ENCODE measurements at places on chromosomes 2 and 18.

DNA sequence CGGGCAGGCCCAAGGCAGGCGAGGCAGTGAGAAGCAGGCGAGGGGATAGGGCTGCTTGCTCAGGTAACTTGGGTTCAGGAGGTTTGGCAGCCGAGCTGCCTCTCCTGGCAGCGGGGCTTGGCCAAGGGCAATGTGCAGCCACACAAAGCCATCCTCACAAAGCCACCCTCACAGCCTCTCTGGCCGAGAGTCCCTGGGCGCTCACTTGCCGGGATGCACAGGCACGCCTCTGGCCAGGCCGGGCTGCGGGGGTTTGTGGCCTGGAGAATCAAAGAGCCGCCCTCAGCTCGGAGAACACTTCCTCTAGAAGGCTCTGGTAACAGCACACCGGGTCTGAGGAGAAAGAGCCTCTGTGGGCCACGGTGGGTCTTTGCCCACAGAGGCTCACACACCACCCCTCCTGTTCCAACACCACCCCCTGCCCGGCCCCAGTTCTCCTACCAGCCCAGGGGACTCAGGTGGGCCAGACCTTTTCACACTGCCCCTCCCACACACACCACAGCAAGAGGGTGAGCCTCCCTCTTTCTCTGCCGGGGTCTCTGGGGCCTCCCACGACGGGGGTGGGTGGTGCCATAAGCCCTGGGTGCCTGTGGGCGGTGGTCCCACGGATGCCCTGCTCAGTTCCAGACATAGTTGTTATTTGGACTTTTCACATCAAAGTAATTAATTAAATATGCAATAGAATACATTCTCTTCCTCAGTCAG, 186.9 kb downstream of the ZFP36L2 start:
- DNase-seq, result no peak

- DNase-seq, result peak; percentile 27
Observed at GRCh38 chr2:48694149-48694548, 61.4 kb downstream of the LHCGR start.

DNA sequence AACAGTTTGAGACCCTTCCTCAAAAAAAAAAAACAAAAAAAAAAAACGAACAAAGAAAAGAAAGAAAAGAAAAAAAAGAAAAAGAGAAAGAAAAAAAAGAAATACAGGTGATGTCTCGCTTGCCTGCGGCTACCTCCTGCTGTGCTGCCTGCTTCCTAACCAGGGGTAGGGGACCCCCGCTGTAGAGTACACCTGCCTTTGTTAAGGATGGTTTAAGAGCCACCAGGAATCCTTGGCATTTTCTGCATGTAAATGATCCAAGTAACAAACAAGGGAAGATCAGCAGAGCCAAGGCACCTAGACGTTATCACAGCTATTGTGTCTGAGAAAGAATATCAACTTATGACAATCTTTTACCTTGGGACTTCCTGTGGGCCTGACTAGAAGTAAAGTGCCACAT, 856.8 kb upstream of the GCFC2 start:
- no peak for DNase-seq

- DNase-seq, result no peak
Observed at GRCh38 chr2:234355021-234355720, 141.7 kb downstream of the ARL4C start.

DNA sequence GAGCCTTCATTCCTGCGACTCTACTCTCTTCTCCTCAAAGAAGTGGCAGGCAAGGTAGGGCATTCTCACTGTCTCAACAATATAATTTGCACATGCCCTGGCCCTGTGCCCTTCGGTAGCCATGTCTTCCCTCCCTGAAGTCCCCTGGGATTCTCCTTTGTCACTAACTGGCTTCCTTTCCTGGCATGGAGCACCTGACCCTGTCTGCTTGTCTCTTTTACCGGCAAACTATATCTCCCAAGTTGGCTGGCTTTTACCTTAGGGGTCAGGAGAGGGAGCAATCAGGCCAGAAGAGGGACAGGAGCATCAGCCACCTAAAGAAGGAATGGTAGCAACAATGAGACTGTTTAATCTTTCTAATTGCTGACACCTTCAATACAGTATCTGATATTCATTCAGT, 51.9 kb upstream of the RMDN2 start:
- no peak for DNase-seq

DNA sequence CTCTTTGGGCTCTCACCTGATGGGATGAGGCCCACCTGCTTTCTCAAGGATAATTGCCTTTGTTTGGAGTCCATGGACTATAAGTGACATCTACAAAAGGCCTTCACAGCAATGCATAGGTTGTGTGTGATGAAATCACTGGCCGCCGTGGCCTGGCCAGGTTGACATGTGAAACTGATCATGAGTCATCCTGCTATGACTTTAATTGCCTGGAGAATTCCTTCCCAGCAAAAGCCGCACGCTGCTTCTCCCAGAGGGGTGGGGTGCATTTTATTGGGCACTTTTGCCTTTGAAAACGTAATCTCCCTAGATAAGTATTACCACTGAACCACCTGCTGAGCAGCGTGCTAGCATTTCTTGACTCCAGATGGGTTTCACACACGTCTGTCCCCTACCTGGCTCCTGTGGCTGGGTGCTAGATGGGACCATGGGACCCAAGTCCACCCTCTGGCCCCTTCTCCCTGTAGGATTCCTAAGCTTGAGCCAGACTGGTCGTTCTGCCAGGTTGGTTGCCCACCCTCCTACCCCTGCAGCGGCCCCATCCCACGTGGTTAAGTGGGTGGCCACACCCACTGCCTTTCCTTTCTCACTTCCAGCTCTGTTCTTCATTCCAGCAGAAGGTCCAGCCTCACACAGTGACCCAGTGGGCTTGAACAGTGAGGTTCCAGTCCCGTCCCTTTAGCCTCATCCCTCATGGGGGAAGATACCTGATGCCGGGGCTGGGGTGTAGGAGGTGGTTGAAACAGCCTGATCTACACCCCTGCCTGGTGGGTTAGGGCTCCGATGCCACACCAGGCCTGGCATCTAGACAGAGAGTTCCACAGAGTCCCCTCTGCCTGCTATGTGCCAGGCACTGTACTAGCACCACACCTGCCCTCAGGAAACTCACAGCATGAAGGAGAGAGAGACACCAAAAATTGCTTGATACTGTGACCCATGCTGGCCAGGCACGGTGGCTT, 89.6 kb downstream of the GBX2 start:
- peak; percentile 71 for DNase-seq

- no peak for DNase-seq
Observed at GRCh38 chr2:150168595-150169236, 318.8 kb downstream of the RND3 start.

DNA sequence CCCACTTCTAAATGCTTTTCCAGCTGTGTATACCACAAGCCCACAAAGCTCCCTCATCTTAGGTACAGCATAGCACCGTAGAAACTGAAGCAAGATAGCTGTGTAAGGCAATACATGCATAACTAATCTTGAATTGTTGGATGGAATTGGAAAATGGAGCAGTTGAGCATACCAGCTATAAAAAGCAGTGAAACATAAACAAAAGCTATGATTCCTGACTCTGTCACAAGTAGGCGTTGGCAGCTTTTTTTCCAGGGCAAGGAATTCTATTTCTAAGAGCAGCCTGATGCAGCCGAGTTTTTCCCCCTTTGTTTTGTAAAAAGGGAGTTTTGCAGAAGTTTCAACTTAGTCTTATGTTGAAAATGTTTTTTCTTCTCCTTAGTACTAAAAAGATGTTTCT, 32.4 kb downstream of the MOGAT1 start:
- DNase-seq, result no peak

GRCh38 chr2:226383461-226383860, 416.2 kb downstream of the IRS1 start:
- DNase-seq, result no peak

DNA sequence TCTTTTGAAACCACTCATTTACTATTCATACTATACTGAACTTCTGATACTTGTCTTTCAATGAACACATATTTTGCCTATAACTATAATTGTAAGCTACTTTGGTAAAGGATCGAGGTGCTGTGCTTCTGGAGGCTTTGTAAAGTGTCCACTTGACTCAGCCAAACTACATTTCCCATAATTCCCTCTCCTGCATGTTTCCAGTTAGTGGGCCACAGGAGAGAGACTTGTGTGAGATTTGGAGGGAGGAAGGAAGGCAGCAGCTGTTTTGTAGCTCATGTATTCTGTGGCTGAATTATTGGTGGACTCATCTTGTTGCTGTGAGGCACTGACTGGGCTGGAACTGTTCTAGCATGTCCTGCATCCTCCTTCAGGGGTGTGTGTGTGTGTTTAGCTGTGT, 328.8 kb downstream of the ARL6IP6 start:
- DNase-seq, result no peak

DNA sequence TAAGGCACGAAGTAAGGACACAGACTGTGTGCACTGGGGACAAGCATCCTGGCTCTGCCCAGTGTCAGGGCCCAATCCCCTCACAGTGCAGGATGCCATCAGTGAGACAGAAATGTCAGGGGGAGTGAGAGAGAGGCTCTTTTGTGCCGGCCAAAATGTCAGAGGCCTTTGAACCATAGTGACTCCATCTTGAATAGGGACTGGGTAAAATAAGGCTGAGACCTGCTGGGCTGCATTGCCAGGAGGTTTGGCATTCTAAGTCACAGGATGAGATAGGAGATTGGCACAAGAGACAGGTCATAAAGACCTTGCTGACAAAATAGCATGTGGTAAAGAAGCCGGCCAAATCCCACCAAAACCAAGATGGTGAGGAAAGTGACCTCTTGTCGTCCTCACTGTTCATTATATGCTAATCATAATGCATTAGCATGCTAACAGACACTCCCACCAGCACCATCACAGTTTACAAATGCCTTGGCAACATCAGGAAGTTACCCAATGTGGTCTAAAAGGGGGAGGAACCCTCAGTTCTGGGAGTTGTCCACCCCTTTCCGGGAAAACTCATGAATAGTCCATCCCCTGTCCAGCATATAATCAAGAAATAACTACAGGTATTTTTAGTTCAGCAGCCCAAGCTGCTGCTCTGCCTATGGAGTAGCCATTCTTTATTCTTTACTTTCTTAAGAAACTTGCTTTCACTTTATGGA, 337.4 kb downstream of the LPIN1 start:
- no peak for DNase-seq

GRCh38 chr2:174145827-174146226, 102.5 kb downstream of the OLA1 start:
- DNase-seq, result peak; percentile 25

DNA sequence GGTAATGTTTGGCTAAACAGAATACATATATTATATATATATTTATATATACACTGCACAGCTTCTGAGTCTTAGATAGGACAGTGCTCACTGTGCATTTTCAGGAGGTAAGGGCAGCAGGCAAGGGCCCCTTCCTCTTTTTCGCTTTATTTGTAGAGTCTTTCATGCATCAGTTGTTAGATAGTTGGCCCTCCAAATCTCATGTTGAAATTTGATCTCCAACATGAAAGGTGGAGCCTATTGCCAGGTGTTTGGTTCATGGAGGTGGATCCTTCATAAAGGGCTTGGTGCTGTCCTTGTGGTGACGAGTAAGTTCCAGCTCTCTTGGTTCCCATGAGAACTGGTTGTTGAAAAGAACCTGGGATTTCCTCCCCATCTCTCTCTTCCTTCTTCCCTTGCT, 48.1 kb downstream of the TSN start:
- no peak for DNase-seq

DNA sequence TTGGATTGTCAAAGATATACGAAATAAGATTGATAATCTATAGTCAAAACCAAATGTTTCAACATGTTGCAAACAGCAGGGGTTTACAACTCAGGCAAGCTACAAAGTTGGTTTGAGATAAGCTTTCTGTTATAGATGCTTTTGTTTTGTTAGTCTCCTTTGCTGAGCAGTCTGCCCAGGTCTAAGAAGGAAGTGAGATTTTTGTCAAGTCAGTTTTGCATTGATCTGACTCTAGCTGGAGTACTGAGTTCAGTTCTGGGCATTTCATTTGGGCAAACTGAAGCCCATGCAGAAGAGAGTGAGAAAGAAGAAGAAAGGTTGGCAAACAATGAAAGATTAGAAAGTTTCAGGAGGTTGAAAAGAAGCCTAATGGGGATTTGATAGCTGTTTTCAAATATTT, 983.0 kb upstream of the SLC39A10 start:
- no peak for DNase-seq

DNA sequence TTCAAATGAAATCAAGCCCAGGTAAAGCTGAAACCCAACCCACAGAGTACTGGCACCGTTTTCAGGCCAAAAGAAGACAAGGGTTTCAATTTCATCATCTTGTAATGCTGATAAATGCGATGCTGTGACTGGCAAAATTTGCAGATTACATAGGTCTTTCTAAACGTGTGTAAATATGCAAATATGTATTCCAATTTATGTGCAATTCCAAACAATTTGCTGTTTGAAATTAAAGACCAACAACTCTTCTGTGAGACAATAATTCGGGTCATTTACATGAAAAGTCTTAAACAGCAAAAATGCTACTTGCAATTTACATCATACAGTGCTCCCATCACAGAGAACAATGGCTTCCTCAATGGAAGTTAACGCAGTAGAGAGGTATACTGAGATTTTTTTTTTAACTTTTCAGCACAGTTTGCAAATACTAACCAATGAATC, 2.8 kb upstream of the ZNF532 start:
- DNase-seq, result no peak

DNA sequence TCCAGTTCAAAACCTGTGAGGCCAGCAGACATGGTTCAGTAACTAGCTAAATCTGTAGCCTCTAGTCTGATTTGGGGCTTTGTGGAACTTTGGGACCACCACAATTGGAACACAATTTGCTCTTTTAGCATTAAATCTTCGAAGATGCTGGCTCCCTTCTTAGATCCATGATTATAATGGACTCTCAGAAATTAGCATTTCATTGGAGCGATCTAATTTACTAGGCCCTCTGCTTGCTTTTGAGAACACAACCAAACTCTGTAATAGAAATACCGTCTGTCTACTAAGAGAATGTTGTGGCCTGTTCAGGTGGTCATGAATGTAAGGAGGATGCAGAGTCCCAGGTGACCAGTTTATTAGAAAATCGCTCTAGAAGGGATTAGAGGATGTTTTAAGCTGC, 70.2 kb upstream of the LYPD6B start:
- no peak for DNase-seq

- no peak for DNase-seq
Observed at GRCh38 chr2:225597911-225598310, 198.4 kb downstream of the NYAP2 start.

DNA sequence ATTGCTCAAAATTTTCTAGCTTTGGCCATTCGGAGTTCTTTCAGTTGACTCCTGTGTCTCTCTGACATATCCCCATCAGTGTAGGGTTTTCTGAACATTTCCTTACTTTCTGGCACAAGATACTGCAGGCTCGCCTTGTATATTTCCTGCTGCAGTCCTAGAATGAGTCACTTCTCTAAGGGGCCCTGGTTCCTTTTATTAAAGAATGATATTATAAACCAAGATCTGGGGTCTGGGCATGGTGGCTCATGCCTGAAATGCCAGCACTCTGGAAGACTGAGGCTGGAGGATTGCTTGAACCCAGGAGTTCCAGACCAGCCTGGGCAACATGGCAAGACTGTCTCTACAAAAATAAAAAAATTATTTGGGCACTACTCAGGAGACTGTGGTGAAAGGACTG, 3.0 kb upstream of the RPL37A start:
- DNase-seq, result no peak

DNA sequence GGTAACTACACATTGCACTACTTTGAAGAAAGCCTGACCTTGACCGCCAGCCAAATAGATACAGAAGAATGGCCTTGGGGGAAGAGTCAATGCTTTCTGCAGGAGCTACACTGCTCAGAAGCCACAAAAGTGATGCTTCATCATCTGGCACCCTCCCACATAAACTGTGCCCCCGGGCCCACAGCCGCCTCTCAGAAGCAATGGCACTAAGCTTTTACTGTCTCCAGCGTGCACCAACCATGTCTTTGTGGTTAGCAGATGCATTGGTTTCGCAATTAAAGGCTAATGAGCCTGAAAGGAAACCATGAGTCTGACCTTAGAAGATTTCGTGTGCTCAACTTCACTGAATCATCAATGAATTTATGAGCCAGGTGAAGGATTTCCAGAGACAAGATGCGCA, 209.4 kb upstream of the TRIB2 start:
- no peak for DNase-seq

Measured in HepG2 (cell line).